Smooth muscle cell of bladder (primary cell): ENCODE measurements at places on chromosomes 5 and 9. TPM values are rescaled to one million over a fixed set of nuclear protein-coding genes. Genes with fewer than 3 reads are reported as not detected.

Gene AIF1L
- under 0.01 TPM in 2 replicates for total RNA-seq

Gene MIGA2
- total RNA-seq: 22.7 and 23.0 TPM in 2 replicates

Gene DCAF12
- 7.8 and 9.3 TPM in 2 replicates for total RNA-seq

Gene CCL19
- total RNA-seq: not detected in 2 replicates

Gene FABP6
- total RNA-seq: not detected in 2 replicates

Gene SPINK7
- not detected in 2 replicates for total RNA-seq

Gene WDR31
- total RNA-seq: 1.8 and 3.4 TPM in 2 replicates

Gene IFNA21
- total RNA-seq: not detected in 2 replicates

Gene STPG3
- not detected in 2 replicates for total RNA-seq

Gene AFAP1L1
- 2.4 and 2.8 TPM in 2 replicates for total RNA-seq

Gene ITK
- total RNA-seq: under 0.01 TPM in 2 replicates

Gene FOXD4L3
- not detected in 2 replicates for total RNA-seq

Gene CDC23
- 19.1 and 20.3 TPM in 2 replicates for total RNA-seq

Gene SIL1
- total RNA-seq: 113 and 143 TPM in 2 replicates

Gene MYMK
- not detected in 2 replicates for total RNA-seq

Gene PRDM9
- total RNA-seq: not detected in 2 replicates

Gene HAPLN1
- total RNA-seq: 0.28 and 0.55 TPM in 2 replicates

Gene RASEF
- total RNA-seq: 0.14 and 0.18 TPM in 2 replicates

Gene PCDHGA3
- total RNA-seq: 0.85 and 1.4 TPM in 2 replicates

Gene HRH2
- not detected in 2 replicates for total RNA-seq

Gene LECT2
- not detected in 2 replicates for total RNA-seq

Gene SPATA31C1
- total RNA-seq: not detected in 2 replicates

Gene SLC34A1
- total RNA-seq: not detected in 2 replicates

Gene GHR
- total RNA-seq: 1.1 and 3.8 TPM in 2 replicates

Gene CHSY3
- 7.7 and 14.1 TPM in 2 replicates for total RNA-seq

Gene PCDHB3
- 0.55 and 0.57 TPM in 2 replicates for total RNA-seq
